Esophagus mucosa (tissue), 1 donor: ENCODE measurements at places on chromosomes 7 and 10.

DNA sequence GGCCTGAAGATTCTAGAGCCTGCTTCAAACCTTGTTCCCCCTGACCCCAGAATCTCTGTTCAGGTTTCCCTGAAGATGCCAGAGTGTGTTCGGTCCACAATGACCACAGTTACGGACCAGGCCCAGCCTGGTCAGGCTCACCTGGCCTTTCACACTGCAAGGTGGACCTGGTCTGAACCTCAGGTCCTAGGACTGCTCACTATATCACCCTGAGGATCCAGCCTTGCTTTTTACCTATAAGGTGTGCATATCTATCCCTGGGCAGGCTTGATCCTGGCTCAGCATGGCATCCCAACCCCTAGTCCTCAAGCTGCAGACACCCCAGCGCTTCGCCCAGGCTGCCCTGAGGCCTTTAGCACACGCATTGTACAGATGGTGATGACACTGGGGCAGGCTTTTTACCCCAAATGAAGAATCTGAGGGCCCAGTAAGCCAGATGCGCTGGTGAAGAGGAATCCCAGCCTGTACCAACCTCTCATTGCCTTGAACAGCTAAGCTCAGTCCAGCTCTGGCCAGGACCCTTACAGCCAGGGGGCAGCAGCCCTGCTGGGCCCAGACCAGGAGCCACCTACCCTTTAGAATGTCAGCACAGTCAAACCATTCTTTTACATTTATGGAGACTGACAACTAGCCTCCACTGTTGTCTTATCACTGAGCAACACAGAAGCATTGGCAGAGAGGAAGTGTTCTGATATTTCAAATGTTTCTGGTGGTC is 28.0 kb downstream of the MAT1A start:
- no peak for ATAC-seq

GRCh38 chr7:39951226-39952194 is 1.5 kb downstream of the CDK13 start:
- ATAC-seq = peak; percentile 1

- ATAC-seq = no peak
These were observed 342.1 kb downstream of the BMPER start for GRCh38 chr7:34247468-34247867.

GRCh38 chr7:43479042-43479441 is 103.9 kb upstream of the STK17A start:
- ATAC-seq = no peak

- no peak for ATAC-seq
These were observed 337.8 kb downstream of the ELMO1 start for GRCh38 chr7:37110660-37111424.

GRCh38 chr7:103525937-103526336 is 79.9 kb upstream of the SLC26A5 start:
- no peak for ATAC-seq

- no peak for ATAC-seq
These were observed 11.9 kb downstream of the LRMDA start for GRCh38 chr10:75443362-75443761.
